Hematopoietic multipotent progenitor cell treated with erythropoietin and hydrocortisone succinate and interleukin-3 and kit ligand, for 17 days (in vitro differentiated cells): ENCODE measurements at places on chromosomes 5 and 9.

DNA sequence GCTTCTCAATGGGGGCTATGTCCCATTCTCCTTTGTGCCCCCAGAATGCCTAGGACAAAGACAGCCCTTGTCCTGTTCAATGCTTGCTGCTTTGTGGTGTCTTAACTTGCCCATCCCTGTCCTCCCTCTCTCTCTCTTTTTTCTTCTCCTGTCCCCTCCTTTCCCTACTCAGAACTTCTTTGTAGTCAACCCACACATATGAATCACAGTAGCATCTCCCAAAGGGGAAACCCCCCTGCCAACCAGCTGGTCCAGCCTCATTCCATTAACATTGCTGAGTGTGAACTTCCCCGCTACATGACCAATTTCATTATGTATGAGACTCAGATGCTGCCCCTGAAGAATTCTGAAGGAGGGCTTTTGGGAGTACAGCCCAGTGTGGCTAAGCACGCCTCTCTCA is 408.3 kb downstream of the ENC1 start:
- no peak for DNase-seq

DNA sequence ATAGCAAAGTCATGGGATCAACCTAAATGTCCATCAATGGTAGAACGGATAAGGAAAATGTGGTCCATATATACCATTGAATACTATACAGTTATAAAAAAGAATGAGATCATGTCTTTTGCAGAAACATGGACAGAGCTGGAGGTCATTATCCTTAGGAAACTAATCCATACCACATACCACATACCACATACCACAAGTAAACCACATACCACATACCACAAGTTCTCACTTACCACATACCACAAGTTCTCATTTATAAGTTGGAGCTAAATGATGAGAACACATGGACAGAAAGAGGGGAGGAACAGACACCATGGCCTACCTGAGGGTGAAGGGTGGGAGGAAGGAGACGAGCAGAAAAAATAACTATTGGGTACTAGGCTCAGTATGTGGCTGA is 154.6 kb upstream of the GHR start:
- no peak for DNase-seq

- peak; percentile 77 for DNase-seq
Measured at GRCh38 chr5:69046375-69046957, 47.3 kb upstream of the SLC30A5 start.

DNA sequence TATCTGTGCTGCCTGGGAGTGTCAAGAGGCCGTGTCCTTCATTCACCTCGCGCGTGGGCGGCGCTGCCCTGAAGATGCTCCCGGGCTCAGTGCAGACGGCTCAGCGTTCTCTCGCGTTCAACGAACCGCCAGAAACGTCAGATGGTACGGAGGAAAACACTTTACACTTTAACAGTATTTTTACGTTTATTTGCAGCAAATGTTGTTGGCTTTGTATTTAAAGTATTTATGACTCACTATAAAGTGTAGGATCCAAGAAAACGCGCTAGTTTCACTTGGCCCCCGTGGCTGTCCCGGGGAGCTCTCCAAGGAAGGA is 544 bp upstream of the ERCC6L2 start:
- peak; percentile 41 for DNase-seq

DNA sequence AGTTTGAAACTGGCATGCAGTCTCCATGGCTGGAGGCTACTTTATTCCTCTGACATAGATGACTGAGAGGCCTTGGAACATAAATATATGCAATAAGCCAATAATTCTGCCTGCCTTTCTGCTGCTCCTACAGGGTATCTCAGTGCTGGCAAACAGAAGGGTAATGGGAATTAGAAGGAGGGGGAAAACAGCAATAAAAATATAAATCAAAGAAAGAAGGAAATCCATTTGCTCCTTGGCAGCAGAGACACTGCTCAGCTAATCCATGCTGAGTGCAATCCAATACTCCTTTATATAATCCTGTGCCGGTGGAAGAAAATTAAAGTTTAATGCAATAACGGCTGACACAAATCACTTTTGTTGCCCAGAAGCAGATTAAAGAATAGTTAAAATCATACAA is 478.9 kb downstream of the SPATA31D1 start:
- DNase-seq, result no peak
